AG04450 (cell line): ENCODE measurements at places on chromosomes 12 and 14. TPM values are rescaled to one million over a fixed set of nuclear protein-coding genes. Genes with fewer than 3 reads are reported as not detected.

Gene CYP46A1
- polyA plus RNA-seq: 0.07 and 0.14 TPM in 2 replicates

Gene LRRC43
- polyA plus RNA-seq: 0.27 and 0.48 TPM in 2 replicates

Gene KRT74
- polyA plus RNA-seq: not detected in 2 replicates

Gene CLEC7A
- not detected in 2 replicates for polyA plus RNA-seq

Gene SRSF9
- 127 and 154 TPM in 2 replicates for polyA plus RNA-seq

Gene SERPINA10
- polyA plus RNA-seq: not detected in 2 replicates

Gene PTPRR
- 0.07 TPM in 1 of 2 replicates, not detected in the other for polyA plus RNA-seq

Gene DPF3
- polyA plus RNA-seq: 15.8 and 18.1 TPM in 2 replicates

Gene KRT73
- polyA plus RNA-seq: not detected in 2 replicates

Gene GRIP1
- polyA plus RNA-seq: not detected in 2 replicates

Gene TMEM52B
- polyA plus RNA-seq: 7.2 and 8.3 TPM in 2 replicates
